Stimulated activated naive CD8-positive, alpha-beta T cell treated with anti-CD3 and anti-CD28 coated beads, Interleukin-15, amount 100 ng/mL, for 72 hours (primary cell): ENCODE measurements at places on chromosomes 1 and 21.

DNA sequence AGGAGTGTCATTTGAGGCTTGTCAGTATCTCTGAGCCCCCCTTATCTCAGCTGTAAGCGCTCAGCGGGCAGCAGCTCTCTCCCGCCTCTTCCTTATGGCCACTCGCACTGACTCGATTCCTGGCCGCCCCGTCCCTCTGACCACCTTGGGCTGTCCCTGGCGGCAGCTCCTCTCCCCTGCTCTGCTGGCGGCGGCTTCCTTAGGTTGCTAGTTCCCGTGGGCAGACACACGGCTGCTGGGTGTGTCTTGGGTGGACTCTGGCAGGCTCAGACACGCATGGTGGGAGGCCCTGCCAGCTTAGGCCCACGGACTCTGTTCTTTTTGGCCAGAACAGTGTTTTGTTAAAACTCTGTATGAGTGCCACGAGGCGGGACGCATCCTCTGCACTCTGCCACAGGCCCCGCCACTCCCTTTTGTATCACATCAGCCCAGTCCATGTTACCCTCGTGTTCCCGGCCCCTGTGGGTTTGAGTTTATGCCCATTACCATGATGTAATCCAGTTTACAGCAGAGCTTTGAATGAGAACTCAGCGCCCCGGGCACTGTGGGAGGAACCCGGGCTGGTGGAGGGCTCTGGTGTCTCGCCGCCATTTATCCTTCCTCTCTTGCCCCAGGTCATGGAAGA, 45.9 kb downstream of the COQ8A start:
- no peak for DNase-seq

DNA sequence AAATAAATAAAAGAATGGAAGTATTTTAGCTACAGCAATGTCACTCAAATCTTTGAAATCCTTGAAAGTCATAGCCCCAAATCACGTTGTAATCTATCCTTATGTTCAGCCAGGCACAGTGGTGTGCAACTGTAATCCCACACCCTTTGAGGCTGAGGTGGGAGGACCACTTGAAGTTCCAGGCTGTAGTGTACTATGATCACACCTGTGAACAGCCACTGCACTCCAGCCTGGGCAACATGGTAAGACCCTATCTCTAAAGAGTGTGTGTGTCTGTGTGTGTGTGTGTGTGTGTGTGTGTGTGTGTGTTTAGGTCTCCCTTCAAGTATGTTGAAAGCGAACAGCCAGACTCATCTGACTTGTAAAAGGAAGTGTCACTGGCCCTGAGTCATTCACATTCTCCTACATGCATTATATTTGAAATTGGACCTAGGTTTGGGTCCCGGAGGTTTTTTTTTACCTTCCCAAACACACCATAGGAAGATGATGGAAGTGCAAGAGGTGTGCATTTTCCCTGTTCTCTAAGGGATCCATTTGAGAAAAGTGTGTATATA, 50.1 kb downstream of the ZNF281 start:
- DNase-seq: no peak

- DNase-seq: no peak
Measured at GRCh38 chr1:59045636-59046035, 251.3 kb upstream of the FGGY start.

GRCh38 chr1:232040260-232040659, 413.7 kb downstream of the DISC1 start:
- DNase-seq: no peak

DNA sequence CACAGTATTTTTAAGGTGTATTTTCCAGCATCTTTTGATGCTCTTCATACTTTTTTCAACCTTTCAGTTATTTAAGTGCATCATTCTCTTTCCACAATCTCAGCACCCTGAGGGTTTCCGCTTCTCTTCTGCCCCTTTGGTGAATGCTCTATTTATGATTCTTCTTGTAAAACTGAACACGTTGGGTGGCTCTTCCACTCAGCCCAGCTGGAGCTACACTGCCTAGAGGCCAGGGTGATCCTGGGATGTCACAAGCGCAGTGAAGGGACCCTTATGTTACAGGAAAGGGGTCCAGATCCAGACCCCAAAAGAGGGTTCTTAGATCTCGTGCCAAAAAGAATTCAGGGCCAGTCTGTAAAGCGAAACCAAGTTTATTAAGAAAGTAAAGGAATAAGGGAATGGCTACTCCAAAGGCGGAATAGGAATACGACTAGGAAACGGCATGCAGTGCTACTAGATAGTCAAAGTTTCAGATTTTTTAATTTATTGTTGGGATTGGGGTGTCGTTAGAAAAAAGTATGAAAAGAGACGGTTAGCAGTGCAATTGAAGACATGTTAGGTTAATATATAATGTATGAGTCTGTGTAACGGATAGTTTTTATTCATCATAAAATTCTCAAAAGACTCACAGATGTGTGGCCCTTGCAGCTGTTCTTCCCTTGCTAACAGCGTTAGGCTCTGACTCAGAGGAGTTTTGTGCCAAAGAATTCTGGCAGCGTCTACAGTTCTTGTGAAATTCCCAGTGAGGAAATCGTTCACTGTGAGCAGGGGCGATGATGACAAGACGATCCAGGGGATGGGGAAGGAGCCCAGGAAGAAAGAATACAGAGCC, 14.4 kb upstream of the ERVH48-1 start:
- DNase-seq: no peak

DNA sequence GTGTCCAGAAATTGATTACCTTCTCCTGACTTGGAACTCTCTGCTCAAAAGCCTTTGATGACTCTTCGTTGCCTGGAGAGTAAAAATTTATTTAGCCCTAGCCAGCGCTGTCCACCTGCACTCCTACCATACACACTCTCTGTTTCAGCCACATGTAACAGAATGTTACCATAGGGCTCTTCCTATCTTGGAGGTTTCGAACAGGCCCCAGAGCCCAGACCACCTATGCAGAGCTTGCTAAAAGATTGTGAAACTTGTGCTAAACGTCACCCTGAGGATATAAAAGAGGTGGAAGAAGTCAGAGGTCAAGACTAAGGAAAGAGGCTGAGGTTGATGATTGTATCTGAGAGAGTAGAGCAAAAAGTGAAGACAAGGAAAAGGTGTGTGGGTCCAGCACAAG, 237.0 kb upstream of the HOOK1 start:
- DNase-seq: no peak

- DNase-seq: no peak
Measured at GRCh38 chr1:88228114-88228513, 456.0 kb upstream of the PKN2 start.
